ENCODE measurements at places on chromosomes 1 and 21.

DNA sequence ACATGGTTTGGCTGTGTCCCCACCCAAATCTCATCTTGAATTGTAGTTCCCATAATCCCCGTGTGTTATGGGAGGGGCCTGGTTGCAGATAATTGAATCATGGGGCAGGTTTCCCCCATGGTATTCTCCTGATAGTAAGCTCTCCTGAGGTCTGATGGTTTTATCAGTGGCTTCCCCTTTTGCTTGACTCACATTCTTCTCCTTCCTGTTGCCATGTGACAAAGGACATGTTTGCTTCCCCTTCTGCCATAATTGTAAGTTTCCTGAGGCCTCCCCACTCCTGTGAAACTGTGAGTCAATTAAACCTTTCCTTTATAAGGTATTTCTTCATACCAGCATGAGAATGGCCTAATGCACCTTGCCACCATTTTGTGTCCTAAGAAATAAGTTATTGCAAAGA lies 415.0 kb downstream of the COL11A1 start:
- DNase-seq = no peak

DNA sequence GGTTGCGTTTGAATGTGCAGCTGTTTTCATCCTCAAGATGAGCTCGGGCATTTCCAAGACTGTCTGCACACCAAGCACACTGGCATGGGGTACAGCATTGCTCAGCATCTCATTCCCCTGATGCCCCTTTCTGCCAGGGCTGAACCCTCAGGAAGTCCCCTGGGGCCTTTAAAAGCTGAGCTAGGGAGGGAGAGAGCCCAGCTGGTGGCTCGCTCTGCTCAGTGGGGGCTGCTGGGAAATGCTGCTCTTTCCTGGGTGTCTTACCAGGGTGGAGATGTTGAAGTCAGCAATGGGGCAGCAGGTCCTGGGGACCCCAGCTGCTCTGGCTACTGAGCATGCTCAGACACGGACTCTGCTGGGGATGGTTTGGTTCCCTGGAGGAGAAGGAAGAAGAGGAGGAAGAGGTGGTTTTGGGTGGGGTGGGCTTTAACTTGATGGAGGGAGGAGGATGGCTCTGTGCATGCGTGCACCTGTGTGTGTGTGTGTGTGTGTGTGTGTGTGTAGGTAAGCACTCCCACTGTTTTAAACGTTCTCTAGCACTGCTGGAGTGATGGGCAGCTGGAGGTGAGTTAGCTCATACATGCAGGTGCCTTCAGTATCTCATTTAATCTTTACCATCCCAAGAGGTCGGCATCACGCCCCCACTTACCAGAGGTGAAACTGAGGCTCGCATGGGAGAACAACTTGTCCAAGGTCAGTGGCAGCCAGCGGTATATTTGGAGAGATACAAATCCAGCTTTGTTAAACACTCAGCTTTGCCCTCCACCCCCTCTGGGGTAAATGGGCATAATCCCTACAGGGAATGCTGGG lies 40.9 kb downstream of the ACTL8 start:
- no peak for DNase-seq

DNA sequence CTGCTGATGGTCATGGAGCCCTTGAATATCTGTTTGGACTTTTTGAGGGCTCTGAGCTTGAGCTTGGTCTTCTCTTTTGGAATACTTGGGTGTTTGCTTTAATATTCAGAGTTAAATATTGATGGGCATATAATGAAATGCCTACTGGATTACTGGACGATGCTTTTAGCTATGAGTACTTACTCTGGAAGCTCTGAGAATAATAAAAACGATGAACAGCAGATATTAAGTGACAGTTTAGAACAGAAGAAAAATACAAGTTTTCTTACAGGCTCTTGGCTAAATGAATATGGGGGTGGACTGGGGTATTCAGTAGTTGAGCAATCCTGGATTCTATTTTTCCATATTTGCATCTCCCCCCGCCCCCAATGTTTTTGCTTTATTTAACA lies 20.7 kb downstream of the GALNT2 start:
- no peak for DNase-seq

GRCh38 chr1:53258216-53258615 lies 19.9 kb upstream of the MAGOH start:
- DNase-seq = no peak
